ENCODE measurements at places on chromosomes 12 and 14.

GRCh38 chr14:88163731-88164255, 158.9 kb downstream of the GPR65 start:
- no peak for DNase-seq

GRCh38 chr12:46522071-46522470, 149.5 kb upstream of the SLC38A2 start:
- DNase-seq, result no peak

DNA sequence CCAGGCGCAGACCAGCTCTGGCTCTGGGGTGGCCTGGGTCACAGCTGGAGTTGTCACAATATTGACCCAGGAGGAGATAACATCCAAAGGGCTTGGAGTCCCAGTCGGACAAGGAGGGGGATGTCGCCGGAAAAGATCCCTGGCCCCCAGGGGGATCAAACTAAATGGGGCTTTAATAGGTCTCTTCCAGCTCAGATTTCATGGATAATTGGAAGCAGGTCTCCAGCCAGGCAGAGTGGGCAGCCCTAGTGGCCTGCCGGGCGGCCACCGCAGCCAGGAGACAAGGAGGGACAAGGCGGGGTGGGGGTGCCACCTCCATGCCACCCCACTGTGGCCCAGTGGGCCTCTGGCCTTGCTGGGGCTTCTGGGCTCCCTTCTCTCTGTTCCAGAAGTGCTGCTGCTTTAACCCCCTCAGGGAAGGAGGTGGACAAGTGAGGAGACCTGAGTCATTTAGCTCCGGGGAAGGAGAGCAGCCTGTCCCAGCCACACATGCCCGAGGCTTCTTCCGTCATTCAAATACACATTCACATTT, 23.1 kb upstream of the PGF start:
- no peak for DNase-seq

DNA sequence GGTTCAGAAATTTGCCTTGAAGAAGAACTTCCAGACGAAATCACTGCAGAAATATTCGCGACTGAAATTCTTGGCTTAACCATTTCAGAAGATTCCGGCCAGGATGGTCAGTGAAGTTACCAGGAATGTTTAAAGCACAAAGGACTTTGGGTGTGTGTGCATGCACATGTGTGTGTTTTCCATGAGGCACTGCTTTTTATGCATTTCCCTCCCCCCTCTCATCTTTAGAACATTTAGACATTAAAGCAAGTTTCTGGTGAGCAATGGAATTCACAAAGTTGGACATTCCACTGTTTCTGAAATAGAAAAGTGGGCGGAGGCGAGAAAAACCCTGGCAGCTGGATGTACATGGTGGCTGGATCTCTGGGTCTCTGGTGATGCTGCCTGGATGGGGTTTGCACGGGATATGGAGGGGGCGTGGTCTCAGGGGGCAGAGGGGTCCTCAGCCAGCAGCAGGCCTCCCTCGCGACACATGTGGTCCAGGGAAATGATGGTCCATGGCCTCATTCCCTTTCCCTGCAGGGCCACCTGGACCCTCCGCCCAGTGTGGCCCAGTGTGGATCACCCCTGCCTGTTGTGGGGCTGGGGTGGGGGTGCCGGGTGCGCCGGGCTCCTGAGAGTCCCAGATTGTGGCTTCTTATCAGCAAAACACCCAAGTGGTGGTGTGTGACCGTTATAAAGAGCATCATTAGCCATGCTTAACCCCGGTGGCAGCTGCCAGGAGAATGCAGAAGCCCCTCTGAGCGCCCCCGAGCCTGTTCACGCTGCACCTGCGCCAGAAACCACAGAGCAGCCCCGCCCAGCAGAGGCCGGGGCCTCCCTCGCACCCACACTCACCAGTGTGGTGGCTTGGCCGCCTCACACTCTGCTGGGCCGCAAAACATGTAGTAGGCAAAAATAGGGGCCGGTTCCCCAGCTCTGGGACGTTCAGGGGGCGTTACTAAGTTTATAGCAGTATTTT, 17.8 kb upstream of the BCL7A start:
- no peak for DNase-seq

- no peak for DNase-seq
Observed at GRCh38 chr14:85564841-85565527, 35.0 kb downstream of the FLRT2 start.
